A549 treated with Mapracorat at 1 μM for 4 hours (cell line): ENCODE measurements at places on chromosomes 4 and X. TPM values are rescaled to one million over a fixed set of nuclear protein-coding genes. Genes with fewer than 3 reads are reported as not detected.

MAGEA4 gene
- not detected in 5 replicates for total RNA-seq

PRR32 gene
- total RNA-seq: not detected in 5 replicates

APELA gene
- not detected in 5 replicates for total RNA-seq

SUPT20HL1 gene
- not detected in 5 replicates for total RNA-seq

PPARGC1A gene
- total RNA-seq: 0.02 to 0.10 TPM (median 0.04 TPM) in 4 of 5 replicates, not detected in the other

AADAT gene
- 7.7 to 10.2 TPM (median 8.0 TPM) in 5 replicates for total RNA-seq

FGFR3 gene
- 1.1 to 2.4 TPM (median 2.1 TPM) in 5 replicates for total RNA-seq

CXCL5 gene
- total RNA-seq: 31.9 to 38.4 TPM (median 35.3 TPM) in 5 replicates

DGKK gene
- not detected in 5 replicates for total RNA-seq

AASDH gene
- 2.6 to 3.5 TPM (median 2.8 TPM) in 5 replicates for total RNA-seq

RAB41 gene
- not detected in 5 replicates for total RNA-seq

CSAG3 gene
- total RNA-seq: not detected in 5 replicates

SYNPO2 gene
- 0.72 to 1.0 TPM (median 0.92 TPM) in 5 replicates for total RNA-seq

CHM gene
- 8.6 to 10.5 TPM (median 8.7 TPM) in 5 replicates for total RNA-seq

CLIC2 gene
- total RNA-seq: 0.05 to 0.23 TPM (median 0.16 TPM) in 4 of 5 replicates, not detected in the other

DMRTC1 gene
- total RNA-seq: not detected in 5 replicates

GAGE13 gene
- not detected in 5 replicates for total RNA-seq

RHOH gene
- total RNA-seq: 0.13 to 0.42 TPM (median 0.19 TPM) in 5 replicates

DDX53 gene
- total RNA-seq: not detected in 5 replicates

TRIM75 gene
- not detected in 5 replicates for total RNA-seq

KLHL34 gene
- total RNA-seq: not detected in 5 replicates

KLF8 gene
- 0.12 TPM in 1 of 5 replicates, not detected in the others for total RNA-seq

G6PD gene
- 1,294 to 1,535 TPM (median 1,398 TPM) in 5 replicates for total RNA-seq

CFAP299 gene
- not detected in 5 replicates for total RNA-seq

CSTF2 gene
- 29.3 to 32.7 TPM (median 30.9 TPM) in 5 replicates for total RNA-seq

BST1 gene
- 14.4 to 20.0 TPM (median 16.6 TPM) in 5 replicates for total RNA-seq

TCEAL2 gene
- not detected in 5 replicates for total RNA-seq

EPGN gene
- not detected in 5 replicates for total RNA-seq

NPFFR2 gene
- total RNA-seq: not detected in 5 replicates

UGT2B15 gene
- total RNA-seq: 0.08 to 0.15 TPM (median 0.08 TPM) in 3 of 5 replicates, not detected in the others

TLL1 gene
- total RNA-seq: 0.15 to 0.29 TPM (median 0.20 TPM) in 5 replicates

HOPX gene
- total RNA-seq: not detected in 5 replicates

GIMD1 gene
- total RNA-seq: not detected in 5 replicates

SSX2 gene
- total RNA-seq: not detected in 5 replicates

BTC gene
- 0.91 to 1.6 TPM (median 1.2 TPM) in 5 replicates for total RNA-seq

MTCP1 gene
- 15.8 to 24.0 TPM (median 18.9 TPM) in 5 replicates for total RNA-seq

TRIM61 gene
- total RNA-seq: not detected in 5 replicates

PHOX2B gene
- not detected in 5 replicates for total RNA-seq

KLHL4 gene
- total RNA-seq: 4.4 to 6.2 TPM (median 5.3 TPM) in 5 replicates

GAGE1 gene
- total RNA-seq: not detected in 5 replicates

SPANXN4 gene
- not detected in 5 replicates for total RNA-seq

NHSL2 gene
- total RNA-seq: 0.25 to 0.52 TPM (median 0.27 TPM) in 5 replicates

DCAF8L2 gene
- not detected in 5 replicates for total RNA-seq
